ENCODE measurements at places on chromosomes 6 and 20.

DNA sequence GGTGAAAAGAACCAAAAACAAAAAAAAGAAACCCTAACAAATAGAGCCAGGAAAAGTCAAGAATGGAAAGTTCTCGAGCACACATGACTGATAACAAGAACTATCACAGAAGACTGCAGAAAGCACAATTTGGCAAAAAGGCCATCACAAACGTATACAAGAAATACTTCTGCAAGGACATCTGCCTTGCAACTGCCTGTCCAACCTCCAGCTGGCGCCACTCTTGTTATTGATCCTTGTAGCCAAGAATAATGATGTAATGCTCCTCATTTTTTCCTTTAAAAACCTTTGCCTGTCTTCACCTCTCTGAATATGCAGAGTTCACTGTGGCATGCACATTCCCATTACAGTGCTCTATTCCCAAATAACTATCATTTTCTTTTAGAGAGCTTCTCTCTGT is 87.9 kb upstream of the BMP5 start:
- DNase-seq, result no peak

GRCh38 chr6:111220383-111221031 is 133.2 kb downstream of the SLC16A10 start:
- no peak for DNase-seq

DNA sequence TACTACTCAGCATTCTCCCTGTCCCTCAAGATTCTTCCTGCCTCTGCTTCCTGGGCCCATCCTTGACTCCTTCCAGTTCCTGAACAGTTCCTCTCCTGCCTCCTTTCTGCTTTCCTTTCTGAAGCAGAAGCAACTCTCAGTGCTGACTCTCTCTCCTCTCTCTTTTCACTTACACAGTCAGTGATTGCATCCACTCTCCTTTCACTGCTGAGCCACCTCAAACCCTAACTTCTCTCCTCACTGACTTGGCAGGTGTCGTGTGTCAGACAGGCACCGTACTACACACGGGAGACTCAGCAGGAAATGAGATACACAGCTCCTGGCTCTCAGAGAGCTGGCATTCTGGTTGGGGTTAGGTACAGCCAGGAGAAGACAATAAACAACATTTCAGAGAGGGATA is 5.6 kb downstream of the ABHD16A start:
- DNase-seq, result no peak

DNA sequence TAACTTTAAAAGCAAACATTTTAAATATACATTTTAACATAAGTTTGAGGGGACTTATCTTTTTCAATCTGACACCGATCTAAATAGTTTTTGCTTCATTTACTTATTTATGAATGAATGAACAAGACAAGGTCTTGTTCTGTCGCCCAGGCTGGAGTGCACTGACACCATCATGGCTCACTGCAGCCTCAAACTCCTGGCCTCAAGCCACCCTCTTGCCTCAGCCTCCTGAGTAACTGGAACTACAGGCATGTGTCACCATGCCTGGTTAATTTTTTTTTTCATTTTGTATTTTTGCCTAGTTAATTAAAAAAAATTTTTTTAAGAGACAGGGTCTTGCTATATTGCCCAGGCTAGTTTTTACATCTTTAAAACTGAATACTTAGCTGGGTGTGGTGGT is 25.4 kb downstream of the FBXO9 start:
- DNase-seq, result no peak

GRCh38 chr6:146965110-146965689 is 239.0 kb upstream of the STXBP5 start:
- DNase-seq, result no peak

DNA sequence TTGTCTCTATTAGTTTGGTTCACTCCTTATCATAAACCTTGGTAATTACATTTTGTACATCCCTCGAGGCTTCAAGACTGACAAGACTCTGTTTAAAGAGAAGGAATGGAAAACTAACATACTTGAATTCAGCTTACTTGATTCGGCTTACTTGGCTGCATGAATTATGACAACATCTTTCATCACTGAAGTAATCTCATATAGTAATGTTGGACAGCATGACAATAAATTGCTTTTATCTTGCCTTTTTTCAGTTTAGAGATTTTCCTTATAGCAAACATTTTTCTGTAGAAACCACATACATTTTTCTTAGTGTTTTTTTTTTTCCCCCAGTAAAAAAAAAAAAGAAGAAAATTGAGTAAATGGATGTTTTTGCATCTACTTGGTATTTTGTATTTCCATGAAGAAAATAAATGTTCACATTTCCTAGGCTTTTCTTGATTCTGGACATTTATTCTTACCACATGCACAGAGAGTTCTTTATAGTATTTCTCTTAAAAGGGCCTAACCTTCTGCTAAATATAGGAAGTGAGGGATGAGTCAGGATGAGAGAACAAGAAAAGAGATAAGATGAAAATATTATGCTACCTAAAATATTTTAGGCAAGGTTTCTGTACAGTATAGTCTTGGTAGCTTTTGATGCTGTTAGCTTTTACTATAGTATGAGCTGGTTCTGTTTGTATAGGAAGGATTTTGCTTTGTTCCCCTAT is 101.0 kb upstream of the HDGFL1 start:
- no peak for DNase-seq

GRCh38 chr6:14272737-14273085 is 155.1 kb downstream of the CD83 start:
- DNase-seq, result no peak

- DNase-seq, result no peak
Measured at GRCh38 chr20:9043364-9043763, 25.5 kb upstream of the PLCB4 start.

DNA sequence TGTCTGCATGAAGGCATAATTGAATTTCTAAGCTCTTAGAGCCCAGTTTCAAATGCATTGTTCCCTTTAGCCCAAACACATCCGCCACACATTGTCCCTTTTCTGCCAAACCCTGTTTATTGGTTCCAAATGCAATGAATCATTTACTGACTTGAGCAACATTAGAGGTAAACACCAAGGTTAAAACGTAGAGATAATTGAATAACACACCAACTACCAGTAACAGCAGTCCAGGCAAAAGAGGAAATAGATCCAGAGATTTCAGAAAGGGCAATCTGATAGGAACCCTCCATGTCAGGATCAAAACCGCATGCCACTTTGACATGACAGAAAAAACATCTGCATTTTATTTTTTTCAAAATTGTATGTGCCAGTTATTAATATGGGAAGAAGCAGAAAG is 114.8 kb downstream of the PKHD1 start:
- DNase-seq, result no peak

DNA sequence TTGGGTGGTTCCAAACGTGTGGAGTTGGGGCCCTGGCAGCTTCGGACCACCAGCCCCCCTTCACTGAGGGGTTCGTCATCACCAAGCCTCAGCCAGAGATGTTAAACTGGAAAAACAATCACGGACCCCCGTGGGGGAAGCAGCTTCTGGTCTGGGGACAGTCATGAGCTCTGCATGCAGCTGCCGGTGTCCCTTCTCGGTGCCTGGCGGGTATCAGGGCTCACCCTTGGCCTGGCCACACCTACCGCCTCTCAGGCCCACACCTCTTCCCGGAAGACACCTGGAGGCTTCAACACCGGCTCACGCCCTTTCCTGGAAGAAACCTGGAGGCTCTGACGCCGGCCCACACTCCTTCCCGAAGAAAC is 77.8 kb upstream of the BHLHE23 start:
- DNase-seq, result no peak

- no peak for DNase-seq
Measured at GRCh38 chr6:12033770-12034169, 21.7 kb downstream of the HIVEP1 start.

DNA sequence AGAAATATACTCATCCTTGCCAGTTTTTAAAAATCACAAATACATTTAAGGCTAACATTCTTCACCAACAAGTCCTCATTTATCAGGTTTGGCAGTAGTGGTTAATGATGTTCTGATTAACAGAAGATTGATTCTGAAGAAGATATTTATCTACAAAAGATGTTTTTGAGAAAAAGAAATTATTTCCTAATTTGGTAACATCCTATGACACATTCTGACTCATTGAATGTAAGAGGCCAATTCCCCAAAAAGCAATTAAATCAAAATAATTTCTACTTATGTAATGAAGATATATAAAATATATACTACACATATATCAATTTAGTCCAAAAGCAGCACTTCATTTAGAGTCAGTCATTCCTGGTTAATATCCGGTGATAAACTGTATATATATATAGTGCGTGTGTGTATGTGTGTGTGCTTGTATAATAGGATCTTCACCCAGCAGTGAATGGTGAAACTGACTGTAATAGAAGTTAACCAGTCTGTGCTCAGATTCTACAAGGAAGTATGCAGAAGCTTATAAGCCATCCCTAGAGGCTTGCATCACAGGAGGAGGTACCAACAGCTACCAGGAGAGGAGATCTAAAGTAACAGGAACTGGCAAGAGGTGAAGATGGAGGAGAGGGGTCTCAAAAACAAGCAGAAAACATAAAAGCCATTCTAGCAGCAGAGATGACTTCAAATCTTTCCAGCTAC is 82.9 kb upstream of the MARCKS start:
- DNase-seq, result no peak

GRCh38 chr20:4029505-4030467 is 14.4 kb upstream of the RNF24 start:
- DNase-seq, result no peak

- no peak for DNase-seq
Measured at GRCh38 chr6:91681296-91681695, 1094.4 kb upstream of the MAP3K7 start.

DNA sequence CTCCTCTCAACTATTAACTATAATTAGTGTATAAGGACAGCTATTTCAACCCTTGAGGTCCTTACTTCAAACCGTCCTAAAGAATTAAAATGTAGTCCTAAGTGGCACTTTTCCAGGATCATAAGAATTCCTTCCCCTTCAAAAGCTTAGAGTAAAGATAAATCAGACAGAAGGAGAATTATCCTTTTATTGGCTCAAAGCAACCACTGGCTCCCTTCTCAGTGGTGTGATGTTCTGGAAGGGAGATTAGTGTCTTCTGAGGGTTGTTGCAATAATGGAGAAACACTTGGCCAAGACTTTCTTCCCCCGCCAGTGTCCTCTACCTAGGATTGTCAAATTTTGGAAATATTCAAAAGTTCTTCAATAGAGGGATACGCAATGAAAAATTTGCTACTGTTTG is 89.1 kb upstream of the PLEKHG1 start:
- DNase-seq, result no peak

GRCh38 chr6:36111526-36111925 is 18.8 kb upstream of the MAPK13 start:
- DNase-seq, result no peak

DNA sequence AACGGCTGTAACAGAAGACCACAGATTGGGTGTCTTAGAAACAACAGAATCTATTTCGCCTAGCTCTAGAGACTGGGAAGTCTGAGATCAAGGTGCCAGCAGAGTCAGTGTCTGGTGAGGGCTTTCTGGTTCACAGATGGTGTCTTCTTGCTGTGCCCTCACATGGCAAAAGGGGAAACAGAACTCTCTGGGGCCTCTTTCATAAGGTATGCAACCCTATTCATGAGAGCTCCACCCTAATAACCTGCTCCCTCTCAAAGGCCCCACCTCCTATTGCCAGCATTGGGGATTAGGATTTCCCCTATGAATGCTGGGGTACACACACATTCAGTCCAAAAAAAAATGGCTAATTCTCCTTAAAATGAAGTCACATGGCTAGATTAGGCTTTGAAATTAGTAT is 10.0 kb downstream of the TXNDC5 start:
- DNase-seq, result no peak

DNA sequence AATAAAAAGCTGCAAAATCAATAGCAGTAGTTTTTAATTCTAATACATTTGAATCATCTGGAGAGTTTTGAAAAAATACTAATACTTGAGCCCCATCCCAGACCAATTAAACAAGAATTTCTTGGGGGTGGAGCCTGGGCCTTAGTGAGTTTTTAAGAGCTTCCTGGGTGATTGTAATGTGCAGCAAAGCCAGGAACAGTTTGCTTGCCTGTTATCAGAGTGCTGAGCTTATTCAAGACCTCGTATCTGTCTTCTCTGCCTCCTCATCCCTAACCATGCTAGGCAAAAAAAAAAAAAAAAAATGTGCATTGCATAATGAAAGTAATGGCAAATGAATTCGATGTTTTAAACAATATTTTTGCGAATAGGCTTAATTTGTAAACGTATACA is 36.4 kb upstream of the MYB start:
- no peak for DNase-seq

- DNase-seq, result no peak
Measured at GRCh38 chr6:168193816-168194721, 115.1 kb upstream of the FRMD1 start.

GRCh38 chr20:5863040-5863833 is 87.1 kb downstream of the TRMT6 start:
- no peak for DNase-seq

DNA sequence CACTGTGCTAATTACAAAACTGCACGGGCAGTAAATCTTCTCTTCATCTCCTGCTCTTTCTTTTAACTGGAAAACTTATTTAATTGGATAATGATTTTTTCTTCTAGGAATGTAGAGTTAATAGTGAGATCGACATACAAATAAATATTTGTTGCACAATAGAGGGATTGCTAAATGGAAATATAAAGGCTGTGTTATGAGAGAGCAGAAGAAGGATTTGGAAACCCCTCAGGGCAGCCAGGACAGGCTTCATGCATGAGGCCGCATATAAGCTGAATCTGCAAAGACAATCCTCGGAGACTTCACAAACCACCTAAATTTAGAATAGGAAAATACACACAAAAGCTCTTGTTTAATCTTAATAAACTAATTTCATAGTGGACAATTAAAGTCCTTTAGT is 2.9 kb upstream of the TAAR1 start:
- DNase-seq, result no peak

- no peak for DNase-seq
Measured at GRCh38 chr20:43786885-43787284, 60.1 kb upstream of the GTSF1L start.

DNA sequence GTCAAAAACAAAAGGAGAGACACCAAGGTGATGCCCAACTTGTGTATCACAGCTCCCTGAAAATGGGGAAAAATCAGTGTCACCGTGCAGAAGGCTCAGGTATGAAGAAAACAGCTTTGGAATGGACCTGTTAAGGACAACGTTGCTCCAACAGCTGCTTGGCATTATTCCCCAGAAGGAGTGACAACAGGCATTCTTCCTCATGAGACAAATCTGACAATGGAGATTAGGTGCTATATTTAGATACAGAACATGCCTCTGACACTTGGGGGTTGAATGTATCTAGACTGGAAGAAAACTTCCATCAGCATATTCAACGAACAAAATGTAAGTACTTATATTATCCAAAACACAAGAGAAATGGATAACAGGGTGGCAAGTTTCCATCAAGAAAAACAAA is 87.7 kb downstream of the MBOAT1 start:
- no peak for DNase-seq

- DNase-seq, result no peak
Measured at GRCh38 chr6:28530777-28531176, 5.1 kb downstream of the GPX5 start.

Measured in right kidney (tissue), 9 donors.